ENCODE measurements at places on chromosomes 5 and 9.

DNA sequence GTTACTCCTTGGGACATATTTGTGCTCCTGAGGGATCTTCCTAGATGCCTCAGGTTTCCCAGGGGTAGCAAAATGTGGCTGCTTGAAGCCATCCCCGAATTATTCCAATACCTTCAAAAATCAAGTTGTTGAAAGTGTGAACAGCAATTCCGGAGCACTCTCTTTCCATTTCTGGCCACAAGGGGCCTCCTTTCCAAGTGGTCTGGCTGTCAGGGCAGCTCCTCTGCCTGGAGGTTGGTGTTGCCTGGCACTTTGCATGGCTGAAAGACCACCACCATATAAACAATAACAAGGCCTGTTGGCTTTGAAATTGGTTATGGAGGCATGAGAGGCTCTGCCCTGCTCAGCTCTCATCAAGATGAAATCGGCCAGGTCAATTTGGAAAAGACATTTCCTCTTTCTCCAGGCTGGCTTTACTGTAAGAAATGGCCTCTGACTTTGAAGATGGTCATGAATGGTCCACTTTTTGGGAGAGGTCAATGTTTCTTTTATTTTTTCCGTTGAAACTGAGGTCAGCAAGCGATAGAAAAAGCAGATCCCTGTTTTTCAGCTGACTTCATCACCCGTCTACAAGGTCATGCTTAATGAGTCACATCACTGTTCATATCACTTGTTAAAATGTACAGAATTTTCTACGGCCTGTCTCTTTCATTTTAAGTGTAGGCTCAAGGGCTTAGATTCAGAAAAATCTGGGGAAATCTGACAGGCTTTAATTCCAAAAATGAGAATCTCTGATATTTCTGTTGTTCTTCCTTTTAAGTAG lies 481.1 kb upstream of the ZNF608 start:
- DNase-seq: no peak

GRCh38 chr9:88508326-88508725 lies 26.7 kb upstream of the NXNL2 start:
- no peak for DNase-seq

DNA sequence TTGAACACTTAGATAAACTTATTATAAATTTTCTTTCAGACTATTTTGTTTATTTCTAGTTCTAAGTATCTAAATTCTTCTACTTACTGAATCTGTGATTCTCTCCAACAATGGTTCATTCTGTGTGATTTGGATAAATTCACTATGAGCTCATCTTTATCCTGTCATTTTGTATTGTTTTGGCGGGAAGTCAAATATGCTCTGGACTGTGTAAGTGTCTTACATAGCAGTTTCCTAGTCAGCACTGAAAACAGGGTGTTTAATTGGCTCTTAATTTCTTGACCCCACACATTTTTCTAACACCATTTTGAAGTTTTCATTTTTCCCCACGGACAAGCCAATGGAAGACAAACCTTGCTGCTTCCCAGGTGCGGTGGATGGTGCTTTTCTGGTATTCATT lies 207.0 kb upstream of the ACO1 start:
- no peak for DNase-seq

DNA sequence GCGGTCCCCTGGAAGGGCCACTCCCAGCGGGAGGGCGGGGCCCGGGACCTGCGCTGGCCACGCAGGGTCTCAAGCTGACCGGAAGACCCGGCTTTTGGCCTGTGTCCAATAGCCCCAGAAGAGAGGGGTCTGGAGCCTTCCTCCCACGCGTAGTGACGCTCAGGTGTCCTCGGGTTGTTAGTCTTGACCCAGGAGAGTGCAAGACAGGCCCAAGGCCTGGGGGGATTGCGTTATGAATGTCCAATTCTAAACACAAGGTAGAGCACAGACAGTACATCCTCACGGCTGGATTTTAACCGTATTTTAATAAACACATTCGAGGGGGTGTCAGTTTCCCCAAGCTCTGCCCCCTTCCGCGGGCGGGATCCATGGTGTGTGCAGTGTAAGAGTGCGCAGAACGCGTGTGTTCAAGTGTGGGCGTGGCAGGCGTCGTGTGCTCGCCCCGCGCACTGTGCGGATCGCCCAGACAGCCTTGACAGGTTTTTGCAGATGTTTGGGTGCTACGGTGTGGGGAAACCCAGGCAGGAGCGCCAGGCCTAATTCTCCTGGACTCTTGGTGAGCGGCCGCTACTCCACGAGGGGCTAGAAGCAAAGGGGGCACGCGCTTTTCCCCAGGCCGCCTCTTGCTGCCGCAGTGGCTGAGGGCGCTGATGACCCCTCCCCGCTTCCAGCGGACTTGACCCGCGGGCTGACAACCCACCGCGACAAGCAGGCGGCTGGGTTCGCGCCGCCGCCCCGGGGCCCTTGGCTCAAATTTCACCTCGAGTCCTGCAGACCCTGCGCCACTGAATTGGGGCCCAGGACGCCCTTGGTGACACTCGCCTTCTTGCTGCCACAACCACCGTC lies 6.1 kb upstream of the DMRT3 start:
- DNase-seq: no peak

GRCh38 chr9:136862849-136863622 lies 3.1 kb downstream of the EDF1 start:
- DNase-seq: no peak

GRCh38 chr9:13975611-13976290 lies 338.2 kb downstream of the NFIB start:
- no peak for DNase-seq
